WTC11 (cell line): ENCODE measurements at places on chromosomes 11 and 22.

- no peak for DNase-seq
These were observed 37.4 kb downstream of the CSRP3 start for GRCh38 chr11:19164230-19164855.

DNA sequence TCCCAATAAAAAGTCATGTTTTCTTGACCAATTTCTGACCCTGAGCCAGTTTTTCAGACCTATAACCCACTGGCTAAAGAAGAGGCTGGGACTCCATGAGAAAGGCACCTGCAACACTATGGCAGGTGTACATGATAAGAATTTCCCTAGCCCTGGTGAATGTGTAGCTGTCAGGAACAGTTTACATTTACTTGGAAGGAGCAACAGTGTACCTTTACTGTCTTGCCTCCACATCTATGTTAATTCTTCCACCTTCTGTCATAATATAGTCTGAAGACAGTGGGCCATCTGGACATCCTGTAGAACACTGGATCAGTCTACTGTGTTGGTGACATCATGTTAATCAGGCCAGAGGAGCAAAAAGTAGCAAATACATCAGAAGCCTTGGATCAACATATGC, 72.1 kb upstream of the CD82 start:
- no peak for DNase-seq

DNA sequence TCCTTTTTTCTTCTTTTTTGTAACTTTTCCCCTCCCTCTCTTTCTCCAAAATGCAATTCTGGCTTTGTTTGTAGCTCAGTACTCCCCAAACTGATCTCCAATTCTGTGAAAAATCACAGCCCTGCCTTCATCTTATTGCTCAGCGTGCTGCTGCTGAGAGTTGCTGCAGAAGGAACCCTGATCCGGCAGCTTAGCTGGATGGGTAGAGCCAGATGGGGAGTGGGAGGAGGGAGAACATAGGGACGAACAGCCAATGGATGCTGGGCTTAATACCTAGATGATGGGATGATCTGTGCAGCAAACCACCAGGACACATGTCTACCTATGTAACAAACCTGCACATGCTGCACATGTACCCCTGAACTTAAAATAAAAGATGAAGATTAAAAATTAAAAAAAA, 47.5 kb upstream of the E2F8 start:
- no peak for DNase-seq

DNA sequence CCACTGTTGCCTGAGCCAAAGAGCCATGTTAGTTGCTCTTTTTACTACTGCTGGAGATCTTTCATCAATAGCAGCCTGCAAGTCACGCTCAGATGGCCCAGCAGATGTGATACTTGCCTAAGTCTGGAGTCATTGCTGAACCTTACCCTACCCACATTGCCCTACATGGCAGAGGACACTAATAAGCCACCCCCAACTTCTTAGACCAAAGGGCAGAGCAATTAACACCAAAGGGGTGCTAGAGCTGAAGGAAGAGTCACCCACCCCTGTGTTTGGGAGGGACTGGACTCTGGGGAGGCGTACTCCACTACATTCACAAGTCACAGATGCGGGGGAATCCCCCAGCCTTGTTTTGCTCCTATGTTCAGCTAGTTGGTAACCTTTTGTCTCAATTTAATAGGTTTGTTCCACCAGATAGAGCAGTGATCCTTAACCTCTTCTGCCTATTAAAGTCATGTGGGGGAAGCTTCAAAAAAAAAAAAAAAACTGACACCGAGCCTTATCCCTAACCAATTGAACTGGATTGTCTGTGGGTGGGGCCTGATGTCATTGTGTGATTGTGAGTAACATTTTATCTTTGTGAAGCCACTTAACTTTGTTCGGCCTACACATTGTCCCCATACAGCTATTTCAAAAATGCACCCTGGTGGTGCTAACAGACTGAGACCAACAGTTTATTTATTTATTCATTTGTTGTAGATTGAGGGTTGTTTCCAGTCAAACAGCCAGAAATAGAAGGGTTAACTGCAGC, 13.1 kb downstream of the ADM start:
- DNase-seq, result no peak

GRCh38 chr11:68153742-68154141, 32.6 kb upstream of the CHKA start:
- no peak for DNase-seq

DNA sequence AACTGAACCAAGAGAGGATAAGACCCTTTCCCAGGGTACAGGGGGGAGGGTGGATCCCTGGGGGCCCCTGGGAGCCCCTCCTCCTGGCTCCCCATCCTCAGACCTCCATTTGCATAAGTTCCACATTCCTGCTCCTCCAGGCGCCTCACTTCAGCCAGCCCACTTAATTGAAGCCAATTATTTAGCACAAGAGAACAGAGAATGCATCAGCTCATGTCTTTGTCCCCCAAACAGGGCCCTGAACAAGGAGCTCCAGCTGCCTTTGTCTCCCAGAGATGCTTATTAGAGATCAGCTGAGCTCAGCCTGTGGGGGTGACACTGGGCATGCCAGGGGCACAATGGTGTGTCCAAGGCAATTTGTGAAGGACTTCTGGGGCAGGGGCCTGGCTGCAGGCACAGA, 89.9 kb upstream of the PRDM11 start:
- peak; percentile 33 for DNase-seq

GRCh38 chr11:57903441-57904123, 120.1 kb upstream of the OR9Q1 start:
- no peak for DNase-seq
